ENCODE measurements at places on chromosomes 12 and 14. TPM values are rescaled to one million over a fixed set of nuclear protein-coding genes. Genes with fewer than 3 reads are reported as not detected.

Gene G2E3
- 46.5 TPM for total RNA-seq

- no peak for DNase-seq
Observed at GRCh38 chr12:11508699-11509098, 113.3 kb upstream of the PRB2 start.

Gene AQP2
- total RNA-seq, result not detected

- no peak for DNase-seq
Observed at GRCh38 chr12:81465191-81465590, 294.0 kb downstream of the PPFIA2 start.

Gene KRT75
- total RNA-seq, result not detected

DNA sequence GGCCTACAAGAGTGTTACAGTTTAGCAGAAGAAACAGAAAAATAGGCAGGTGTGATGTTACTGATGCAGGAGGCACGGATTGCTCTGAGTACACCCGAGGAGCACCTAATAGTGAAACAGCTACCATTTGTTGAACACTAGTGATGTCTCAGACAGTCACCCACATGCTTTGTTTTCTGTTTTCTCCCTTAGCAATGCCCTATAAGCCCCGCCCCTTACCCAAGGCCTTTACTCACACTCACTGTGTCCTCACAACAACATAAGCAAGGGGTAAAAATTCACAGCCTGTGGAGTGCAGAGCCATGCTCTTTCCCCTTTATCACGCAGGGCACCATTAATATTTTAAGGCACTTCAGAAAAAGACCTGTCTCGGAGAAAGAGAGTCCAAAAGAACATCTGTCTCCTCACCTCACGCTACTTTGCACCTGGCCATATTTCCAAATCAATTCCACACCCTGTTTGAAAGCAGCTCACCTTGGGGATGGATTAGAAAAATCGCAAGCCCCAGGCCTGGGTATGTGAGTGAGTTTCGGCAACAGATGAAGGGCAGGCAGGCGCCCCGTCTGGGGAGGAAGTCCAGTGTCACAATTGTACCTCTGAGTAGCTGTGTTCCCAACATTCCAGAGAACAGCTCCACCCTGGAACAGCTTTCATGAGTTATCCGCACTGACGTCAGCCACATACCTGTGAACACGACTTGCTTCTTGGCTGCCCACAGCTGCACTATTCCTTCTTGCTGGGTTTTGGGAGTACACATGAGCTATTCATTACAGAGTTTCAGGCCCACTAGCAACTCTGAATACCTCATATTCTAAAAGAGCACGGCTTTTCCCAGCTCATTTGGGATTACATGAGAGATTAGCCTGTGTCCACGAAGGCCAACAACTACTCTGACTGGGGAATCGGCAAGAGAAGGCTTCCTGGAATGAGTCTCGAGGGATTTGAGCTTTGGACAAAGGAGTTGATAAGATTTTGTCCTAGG, 26.0 kb downstream of the MAPK1IP1L start:
- DNase-seq, result no peak

- DNase-seq, result no peak
Observed at GRCh38 chr12:202081-202731, 11.8 kb downstream of the SLC6A12 start.

DNA sequence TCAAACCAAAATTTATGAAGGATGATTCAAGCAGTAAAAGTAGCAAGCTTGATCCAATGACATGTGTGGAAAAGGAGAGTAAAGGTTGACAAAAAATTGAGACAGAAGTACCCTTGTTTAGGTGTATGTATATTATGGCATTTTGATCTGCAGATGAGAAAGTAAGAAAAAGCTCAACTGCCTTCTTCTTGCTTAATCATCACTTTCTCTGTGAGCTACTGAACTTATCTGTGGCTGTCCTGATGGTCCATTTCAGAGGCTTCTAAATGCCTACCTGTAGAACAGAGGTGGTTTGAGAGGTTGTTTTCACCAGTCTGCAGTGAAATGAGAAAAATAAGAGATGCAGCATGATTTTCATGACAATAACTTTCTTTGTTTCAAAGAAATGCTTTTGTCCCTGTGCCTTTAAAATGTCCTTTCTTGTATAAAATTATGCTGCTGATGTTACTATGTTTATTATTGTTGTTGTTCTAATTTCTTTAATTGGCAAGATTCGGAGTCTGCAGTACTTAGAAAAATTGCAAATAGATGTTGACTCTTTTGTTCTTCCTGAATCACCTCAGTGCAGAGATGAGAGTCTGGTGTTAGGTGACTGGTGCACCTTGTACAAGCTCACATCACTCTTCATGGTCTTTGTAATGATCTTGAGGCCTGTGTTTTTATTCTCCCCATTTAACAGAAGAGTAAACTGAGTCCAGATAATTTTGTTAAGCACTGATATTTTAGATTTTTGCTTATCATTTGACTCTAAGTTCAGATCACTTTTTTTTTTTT, 821.9 kb downstream of the VRK1 start:
- DNase-seq, result no peak

DNA sequence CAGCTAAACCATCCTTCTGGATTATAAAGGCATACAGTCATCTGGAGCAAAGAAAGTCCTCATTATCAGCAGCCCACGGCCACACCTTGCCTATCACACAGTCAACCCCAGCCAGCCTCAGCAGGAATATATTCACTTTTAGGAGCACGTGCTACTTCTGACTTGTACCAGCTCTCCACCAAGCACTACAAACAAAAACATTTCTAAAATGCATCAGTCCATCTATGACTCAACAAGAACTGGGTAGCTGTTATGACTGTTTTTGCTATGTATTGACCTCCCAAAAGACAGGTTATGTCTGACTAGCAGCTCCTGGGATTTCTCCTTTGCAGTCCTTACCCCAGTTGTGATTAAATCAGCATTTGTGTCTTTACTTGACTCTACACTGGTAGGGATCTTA, 31.2 kb downstream of the NUAK1 start:
- no peak for DNase-seq

DNA sequence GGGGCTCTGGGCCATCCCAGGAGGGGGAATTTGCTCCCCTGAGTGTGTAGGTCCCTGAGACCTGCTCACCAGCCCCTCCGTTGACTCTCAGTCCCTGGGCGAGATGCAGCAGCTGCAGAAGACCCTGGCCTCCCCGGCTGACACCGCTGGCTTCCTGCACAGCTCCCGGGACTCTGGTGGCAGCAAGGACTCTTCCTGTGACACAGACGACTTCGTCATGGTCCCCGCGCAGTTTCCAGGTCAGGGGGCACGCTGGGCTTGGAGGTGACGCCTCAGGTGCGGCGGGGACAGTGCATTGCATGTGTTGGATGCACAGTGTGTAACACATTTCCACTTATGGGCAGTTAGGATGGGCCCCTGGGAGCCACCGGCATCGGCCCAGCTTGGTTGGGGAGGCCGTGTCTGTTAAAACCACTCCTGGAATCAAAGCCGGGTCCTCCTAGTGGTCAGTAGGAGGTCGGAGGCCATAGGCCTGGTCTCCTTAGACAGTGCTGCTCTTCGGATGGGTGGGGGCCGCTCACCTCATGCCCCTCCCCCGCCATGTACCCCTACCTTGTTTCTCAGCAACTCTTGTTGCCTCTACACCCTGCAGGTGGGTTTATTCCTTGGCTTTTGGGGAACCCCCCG, 17.1 kb upstream of the PUS1 start:
- DNase-seq, result no peak

GRCh38 chr14:100393906-100394732, 71.0 kb downstream of the SLC25A47 start:
- DNase-seq, result no peak

- no peak for DNase-seq
Observed at GRCh38 chr14:54704768-54705167, 137.8 kb downstream of the SAMD4A start.

Gene KRT3
- total RNA-seq, result not detected

DNA sequence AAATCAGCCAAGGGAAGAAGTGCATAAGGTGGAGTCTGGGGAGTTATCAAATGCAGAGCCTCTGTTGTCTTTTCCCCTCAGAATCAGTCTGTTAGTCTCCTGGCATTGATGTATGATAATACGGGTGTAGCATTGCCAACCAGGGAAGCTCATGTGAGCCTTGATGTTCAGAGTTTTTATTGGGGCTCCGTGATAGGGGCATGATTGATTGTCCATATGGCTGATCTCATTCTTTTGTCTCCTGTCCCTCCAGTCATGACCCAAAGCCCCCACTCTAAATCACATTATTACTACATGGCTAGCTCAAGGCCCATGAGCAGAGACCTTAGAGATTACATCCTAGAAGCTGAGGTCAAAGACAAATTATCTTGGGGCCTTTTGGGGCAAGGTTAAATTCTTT, 140.9 kb downstream of the NUBPL start:
- DNase-seq, result no peak

GRCh38 chr14:59274991-59275391, 86.5 kb downstream of the DAAM1 start:
- no peak for DNase-seq

Gene KRT78
- not detected for total RNA-seq

All from neural crest cell (in vitro differentiated cells).